Fibroblast of lung (primary cell): ENCODE measurements at places on chromosomes 2 and 18. TPM values are rescaled to one million over a fixed set of nuclear protein-coding genes. Genes with fewer than 3 reads are reported as not detected.

The CHRND gene
- total RNA-seq: not detected in 2 replicates

The GAD1 gene
- total RNA-seq: 0.26 and 0.33 TPM in 2 replicates

DNA sequence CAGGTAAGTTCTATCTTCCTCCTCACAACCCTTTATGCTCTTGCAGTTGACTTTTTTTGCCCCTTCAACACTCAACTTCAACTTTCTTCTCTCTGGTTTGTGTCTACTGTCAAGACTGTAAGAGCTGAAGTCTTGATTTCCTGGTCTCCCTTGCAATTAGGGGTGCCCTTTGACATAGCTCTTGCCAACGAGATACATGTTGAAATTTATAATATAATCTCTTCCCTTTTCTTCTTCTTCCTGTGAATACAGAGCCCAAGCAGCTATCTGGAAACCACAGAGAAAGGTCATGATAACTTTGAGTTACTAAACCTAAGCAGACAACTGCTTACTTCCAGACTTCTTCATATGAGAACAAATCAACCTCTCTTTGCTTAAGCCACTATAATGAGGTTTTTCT is 163.5 kb downstream of the MC4R start:
- DNase-seq: no peak

- DNase-seq: no peak
These were observed 358.5 kb downstream of the MYCN start for GRCh38 chr2:16298866-16299265.

DNA sequence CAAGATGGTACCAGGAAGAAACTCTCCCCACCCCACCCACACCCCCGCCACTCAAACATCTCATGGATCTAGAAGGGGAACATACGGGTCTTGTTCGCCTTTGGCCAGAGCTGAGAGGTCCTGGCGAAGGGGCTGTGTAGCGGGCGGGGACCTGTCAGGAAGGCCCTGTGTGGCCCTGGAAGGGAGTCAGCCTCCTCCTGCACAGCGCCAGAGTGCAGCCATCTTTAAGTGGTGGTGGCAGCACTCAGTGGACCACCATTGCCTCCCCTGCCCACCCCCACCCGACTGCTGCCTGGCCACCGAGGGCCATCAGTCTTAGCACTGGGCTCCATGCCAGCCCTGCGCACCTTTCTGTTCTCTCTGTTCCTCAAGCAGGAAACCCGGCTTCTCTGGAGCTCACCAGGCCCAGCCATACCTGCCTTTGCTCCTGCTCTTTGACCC is 11.6 kb upstream of the FAHD2A start:
- DNase-seq: no peak
